Right renal pelvis (tissue), 4 donors: ENCODE measurements at places on chromosomes 11 and 22. TPM values are rescaled to one million over a fixed set of nuclear protein-coding genes. Genes with fewer than 3 reads are reported as not detected.

The FAM181B gene
- polyA plus RNA-seq: 2.8 TPM

The PPP6R3 gene
- polyA plus RNA-seq: 105 TPM

The FBLN1 gene
- polyA plus RNA-seq: 131 TPM

The RIMBP3C gene
- polyA plus RNA-seq: 0.48 TPM

The MACROD1 gene
- polyA plus RNA-seq: 18.9 TPM

The OR9I1 gene
- not detected for polyA plus RNA-seq
